ENCODE measurements at places on chromosomes 3 and 15.

- DNase-seq, result peak; percentile 80
These were observed 22.5 kb downstream of the CHST14 start for GRCh38 chr15:40493089-40493840.

GRCh38 chr3:177977381-177978158 lies 558.7 kb upstream of the KCNMB2 start:
- no peak for DNase-seq

DNA sequence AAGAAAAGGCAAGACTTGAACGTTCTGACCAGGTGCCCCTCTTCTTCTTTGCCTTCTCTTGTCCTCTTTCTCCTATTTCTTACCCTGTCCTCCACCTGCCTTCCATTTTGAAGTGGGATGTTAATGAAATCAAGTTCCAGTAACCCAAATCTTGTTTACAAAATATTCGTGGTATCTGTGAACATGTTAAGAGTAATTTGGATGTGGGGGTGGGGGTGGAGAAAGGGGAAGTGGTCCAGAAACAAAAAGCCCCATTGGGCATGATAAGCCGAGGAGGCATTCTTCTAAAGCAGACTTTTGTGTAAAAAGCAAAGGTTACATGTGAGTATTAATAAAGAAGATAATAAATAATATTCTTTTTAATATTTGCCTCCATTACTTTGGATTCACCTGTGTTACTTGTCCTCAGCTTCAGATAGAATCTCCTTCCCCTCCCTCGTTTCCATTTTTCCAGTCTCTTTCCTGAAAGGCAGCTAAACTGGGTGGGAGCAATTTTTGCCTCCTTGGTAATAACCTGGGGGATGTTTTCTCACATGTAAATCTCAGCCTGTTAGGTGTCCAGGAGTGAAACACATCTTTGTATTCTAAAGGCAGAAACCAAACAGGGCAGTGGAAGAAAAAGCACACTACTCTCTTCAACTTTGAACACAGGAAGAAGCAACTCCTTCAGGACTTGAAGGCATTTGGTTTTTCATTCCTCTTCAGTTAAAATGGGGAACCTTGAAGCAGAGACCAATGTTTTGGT lies 3.2 kb downstream of the CHST2 start:
- DNase-seq, result no peak

DNA sequence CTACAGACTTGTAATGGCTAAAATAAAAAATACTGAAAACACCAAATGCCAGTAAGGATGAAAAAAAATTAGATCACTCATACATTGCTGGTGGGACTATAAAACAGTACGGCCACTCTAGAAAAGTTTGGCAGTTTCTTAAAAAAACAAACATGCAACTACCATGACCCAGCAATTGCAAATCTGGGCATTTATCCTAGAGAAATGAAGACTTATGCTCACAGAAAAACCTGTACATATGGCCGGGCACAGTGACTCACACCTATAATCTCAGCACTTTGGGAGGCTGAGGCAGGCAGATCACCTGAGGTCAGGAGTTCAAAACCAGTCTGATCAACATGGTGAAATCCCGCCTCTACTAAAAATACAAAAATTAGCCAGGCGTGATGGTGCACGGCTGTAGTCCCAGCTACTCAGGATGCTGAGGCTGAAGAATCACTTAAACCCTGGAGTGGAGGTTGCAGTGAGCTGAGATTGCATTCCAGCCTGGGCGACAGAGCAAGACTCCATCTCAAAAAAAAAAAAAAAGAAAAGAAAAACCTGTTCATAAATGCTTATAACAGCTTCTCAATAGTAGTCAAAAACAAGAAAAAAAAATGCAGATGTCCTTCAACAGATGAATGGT lies 5.6 kb downstream of the TP53BP1 start:
- no peak for DNase-seq

- DNase-seq, result no peak
These were observed 227.6 kb downstream of the MBNL1 start for GRCh38 chr3:152496286-152496685.

DNA sequence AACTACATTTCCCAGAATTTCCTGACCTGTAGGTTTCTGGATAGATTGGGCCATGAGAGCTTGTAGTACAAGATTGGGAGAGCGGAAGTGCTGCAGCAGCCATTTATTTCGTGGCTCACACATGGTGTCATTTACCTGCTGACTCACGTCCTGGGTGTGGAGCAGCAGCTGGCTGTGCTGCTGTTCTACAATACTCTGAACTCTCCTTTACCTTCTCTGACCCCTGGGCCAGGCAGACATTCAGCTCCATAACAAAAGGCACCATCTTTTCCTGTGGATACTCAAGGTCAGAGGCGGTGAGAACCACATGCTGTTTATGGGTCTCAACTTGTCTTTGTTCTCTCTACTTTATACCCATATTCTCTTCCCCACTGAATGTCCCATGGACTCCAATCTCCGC lies 490.2 kb downstream of the IGSF11 start:
- no peak for DNase-seq

GRCh38 chr3:133713347-133713746 lies 32.8 kb upstream of the TF start:
- no peak for DNase-seq

DNA sequence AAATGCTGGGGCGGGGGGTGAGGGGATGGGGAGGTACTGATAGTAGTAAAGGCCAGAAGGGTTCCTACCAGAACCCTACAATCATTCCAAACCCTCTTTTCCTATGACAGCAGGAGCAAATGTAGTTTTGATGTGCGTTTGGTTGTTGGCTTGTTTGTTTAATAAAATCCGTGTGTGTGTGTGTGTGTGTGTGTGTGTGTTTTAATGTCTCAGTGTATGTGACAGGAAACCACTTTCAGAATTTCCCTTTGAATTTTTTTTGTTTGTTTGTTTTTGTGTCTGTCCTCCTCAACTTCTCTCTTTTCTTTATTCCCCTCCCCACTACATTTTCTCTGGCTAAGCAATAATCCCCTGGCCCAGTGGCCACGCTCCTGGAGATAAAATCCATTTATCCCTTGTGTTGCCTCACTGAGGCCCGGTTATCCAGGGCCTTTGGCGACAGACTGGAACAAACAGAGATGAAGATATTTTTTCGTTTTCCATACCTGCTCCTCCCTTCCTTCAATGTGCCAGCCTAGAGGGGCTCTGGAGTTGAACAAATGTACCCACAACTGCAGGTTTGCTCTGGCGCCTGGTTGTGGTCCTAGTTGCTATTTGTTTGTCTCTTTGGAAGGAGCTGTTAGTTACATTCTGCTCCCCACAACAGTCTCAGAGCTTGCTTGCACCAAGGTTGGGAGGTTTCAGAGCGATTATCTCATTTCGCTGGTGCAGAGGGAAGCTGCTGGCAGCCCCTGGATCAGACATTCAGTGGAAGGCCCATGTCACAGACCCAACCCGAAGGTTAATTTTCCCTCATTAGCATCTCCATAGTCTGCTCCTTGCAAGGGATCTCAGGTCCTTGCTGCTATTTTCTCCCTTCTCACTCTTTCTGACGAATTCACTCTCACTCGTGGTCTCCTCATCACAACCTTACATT lies 17.9 kb downstream of the NR2F2 start:
- no peak for DNase-seq

DNA sequence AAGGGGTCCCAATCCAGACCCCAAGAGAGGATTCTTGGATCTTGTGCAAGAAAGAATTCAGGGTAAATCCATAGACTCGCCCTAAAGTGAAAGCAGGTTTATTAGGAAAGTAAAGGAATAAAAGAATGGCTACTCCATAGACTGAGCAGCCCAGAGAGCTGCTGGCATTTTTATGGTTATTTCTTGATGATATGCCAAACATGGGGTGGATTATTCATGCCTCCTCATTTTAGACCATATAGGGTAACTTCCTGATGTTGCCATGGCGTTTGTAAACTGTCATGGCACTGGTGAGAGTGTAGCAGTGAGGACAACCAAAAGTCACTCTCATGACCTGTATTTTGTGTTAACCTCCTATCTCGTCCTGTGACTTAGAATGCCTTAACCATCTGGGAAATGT lies 142.2 kb downstream of the DOCK3 start:
- no peak for DNase-seq

DNA sequence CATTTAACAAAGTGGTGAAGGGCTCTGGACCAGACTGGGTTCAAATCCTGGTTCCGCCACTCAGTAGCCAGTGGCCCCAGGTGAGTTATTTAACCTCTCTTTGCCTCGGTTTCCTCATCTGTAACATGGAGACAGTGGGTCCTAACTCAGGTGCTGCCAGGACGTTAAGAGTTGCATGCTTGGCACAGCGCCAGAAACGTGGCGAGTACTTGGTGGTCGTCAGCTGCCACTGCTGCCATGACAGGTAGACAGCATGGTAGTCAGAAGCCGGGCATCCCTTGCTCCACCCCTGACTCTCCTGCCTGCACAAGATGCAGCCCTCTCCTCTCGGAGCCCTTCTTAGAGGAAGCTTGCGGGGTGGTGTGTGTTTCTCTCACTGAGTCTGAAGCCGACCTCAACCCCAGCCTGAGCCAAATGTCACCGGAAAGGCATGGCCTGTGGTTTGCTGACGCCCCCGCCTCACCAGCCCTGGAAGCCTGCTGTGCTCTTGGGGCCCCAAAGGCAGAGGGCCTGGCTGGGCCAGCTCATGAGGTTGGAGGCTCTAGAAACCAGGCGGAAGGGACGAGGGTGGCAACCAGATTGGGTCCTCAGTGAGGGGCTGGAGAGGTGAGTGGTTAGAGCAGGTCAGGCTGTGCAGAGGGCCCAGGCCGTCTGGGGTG lies 160.8 kb upstream of the TLE3 start:
- peak; percentile 59 for DNase-seq

DNA sequence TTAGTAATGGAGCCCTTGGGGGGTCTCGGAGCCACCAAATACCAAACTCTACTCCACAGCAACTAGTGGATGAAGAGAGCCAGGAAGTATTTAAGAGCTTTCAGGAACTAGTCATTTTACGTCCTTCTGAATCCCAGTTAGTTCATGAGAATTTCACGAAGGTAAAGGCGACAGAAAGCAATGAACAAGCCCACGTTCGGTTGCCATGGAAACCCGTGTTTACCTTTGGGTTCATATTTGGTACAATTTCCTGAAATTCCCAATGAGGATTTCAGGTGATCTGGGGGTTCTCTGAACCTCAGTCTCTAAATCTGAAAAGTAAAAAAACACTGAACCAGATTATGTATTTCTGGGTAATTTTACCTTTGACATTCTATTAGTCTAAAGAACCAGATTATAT lies 93.0 kb downstream of the BDH1 start:
- DNase-seq, result no peak

DNA sequence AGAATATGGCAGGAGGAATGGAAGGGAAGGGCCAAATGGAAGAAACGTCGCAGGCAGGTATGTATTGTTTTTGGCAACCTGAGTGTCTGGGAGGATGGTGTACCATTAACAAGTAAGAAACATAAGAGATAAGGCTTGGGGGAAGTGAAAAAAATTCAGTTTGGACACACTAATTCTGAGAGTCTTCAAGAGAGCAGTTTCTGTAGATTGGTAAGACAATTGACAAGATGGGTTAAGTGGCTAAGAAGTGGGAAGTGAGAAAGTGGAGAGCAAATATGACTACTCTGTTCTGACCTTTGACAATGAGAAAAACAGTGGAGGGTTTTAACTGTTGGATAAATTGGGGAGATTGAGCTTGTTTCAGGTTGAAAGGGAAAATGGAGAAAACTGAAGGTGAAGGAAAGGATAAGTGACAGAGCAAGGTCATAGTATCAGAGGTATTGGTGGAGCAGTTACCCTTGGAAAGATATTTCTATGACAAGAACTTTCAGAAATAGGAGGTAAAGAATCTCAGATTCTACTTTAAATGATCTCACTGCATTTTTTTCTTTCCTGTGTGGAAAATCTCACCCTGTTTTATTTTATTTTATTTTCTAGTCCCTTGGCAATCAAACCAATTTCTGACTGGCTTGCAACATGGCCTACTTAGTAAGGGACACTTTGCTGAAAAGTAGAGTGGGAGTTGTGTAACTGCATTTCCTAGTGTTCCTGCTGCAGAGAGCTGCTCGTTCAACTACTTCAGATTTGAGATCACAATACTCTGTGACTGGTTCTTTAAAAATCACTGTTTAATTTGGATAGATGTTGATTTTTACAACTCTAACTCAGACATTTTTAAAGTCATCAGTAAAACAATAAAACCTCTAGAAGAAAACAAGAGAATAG lies 23.1 kb upstream of the GABPB1 start:
- DNase-seq, result no peak

DNA sequence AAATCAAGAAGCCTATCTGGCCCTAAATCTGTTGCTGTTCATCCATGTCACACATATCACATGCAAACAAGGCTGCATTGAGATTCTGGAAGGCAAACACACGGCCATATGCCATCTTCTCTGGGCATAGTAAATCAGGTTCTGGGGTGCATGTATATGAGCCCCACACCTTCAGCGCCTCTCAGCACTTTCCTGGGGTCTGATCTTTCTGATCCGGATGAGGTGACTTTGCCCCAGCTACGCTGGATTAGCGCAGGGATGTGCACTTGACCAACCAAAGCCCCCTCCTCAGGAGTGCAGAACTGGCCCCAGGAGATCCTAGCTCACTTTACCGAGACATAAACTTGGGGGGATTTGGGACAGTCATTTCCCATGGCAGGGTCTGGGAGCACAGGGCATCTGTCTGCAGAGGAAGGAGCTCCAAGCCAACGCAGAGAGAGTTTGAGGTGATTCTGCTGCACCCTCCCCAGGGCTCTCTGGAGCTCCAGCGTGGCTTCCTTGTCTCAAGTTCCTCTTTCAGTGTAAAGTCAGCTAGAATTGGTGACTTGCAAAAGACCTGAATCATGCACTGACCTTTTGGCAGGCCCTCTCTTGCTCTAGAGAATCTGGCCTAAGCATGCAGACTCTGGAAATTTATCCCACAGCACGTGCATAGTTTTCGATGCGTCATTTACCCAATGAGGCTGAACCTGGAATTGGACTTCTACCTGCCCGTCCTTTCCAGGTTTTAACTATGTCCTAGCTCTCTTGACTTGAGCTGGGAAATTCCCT lies 63.5 kb upstream of the KLF13 start:
- peak; percentile 22 for DNase-seq

- no peak for DNase-seq
These were observed 13.1 kb upstream of the DYNC1LI1 start for GRCh38 chr3:32583708-32584107.

GRCh38 chr3:132900481-132900880 lies 137.7 kb upstream of the TMEM108 start:
- no peak for DNase-seq

DNA sequence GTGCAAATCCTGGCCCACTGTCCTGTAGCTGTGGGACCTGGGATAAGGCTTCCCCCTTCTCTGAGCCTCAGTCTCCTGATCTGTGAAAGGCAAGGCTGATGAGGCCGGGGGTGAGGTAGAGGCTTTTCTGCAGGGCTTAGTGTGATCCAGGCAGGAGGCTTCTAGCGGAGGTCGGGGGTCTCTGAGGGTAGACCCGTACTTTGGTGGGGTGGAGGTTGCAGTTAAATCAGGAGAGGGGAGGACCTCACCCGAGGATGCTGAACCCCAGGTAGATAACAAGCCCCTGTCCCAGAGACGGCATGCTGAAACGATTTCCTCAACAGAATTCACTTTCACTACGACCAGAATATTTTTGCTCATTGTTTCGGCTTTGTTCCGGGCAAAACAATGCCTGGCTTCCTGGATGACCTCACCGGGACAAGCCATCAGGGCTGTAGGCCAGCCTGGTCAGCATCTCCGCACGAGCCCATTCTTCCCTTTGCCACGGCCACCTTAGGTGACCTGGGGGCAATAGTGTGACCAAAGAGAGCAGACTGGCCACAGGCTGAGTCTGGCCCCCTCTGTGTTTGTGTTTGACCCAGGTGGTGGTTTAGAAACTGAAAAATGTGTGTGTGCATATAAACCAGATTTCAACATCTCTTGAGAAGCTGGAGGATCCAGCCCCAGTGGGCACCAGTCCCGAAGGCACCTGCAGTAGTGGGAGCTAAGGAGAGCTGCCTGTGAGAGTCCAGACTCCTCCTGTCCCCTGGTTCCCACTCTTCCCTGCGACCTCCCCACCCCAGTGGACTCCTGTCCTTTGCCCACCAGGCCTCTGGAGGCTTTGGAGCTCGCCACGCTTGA lies 33.0 kb downstream of the SLC6A6 start:
- DNase-seq, result no peak
